Naive B cell (primary cell): ENCODE measurements at places on chromosomes 3 and 15.

DNA sequence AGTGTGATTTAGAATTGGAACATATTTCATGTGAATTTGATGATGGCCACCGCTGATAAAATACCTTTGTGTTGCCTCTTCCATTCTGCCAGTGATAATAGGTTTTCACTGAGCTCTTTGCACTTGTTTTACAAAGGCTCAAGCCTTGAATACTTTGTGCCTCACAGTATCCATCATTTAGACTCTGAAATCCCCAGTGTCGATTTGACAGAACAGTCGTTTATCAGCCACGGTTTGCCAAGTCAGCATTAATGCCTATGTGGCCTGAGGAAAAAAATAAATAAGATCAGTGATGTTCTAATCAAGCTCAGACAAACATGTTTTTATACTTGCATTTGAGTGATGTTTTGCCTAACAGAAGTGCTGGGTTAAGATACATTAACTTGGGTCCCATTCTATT lies 399.1 kb downstream of the RBMS3 start:
- no peak for DNase-seq

DNA sequence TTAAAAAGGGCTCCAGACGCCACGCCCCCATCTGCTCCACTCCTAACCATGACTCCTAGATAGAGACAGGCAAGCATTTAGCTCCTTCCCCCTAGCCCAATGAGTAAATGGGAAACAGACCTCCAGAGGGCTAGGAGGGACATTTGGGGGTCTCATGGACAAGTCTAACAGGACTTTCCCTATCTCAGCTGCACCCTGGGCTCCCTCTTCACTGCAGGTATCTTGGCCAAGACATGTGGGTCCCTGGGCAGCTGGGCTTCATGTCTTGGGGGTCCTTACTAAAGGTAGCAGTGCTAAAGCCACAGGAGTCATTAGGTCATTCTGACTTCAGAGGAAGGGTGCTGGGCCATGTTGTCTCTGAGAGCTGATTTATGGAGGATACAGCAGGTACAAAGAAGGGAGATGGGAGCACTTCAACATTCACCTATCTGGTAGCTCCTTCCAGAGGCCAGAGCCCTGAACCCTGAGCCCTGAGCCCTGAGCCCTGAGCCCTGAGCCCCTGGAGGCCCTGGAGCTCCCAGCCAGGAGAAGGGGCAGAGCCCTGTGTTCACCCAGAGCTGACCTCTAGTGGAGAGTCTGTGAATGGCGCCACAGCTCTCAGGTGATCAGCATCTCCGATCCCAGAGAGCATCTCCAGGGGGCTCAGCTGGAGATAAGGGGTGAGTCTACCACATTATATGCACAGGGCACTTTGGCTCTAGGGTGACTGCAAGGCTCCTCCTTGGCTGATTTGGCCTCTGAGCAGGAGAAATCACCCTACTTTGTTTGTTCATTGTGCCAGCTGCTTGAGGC lies 40.1 kb upstream of the EPHB1 start:
- no peak for DNase-seq

DNA sequence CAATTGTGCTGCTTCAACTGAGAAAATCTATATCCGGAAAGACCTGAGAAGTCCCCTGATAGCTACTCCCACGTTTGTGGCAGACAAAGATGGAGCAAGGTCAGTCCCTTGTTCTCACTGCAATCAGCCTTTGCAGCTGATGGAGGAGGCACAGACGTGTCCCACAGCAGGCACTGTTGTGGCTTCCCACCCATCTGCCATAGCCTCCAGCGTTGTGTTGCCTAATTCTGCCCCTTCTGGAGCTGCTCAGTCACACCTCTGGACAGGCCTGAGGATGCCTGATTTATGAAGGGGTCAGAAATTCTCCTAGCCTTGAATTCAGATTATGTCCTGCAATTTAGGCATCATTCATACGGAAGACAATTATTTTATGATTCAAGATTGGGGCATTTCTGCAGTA lies 41.9 kb downstream of the MRPS25 start:
- no peak for DNase-seq

DNA sequence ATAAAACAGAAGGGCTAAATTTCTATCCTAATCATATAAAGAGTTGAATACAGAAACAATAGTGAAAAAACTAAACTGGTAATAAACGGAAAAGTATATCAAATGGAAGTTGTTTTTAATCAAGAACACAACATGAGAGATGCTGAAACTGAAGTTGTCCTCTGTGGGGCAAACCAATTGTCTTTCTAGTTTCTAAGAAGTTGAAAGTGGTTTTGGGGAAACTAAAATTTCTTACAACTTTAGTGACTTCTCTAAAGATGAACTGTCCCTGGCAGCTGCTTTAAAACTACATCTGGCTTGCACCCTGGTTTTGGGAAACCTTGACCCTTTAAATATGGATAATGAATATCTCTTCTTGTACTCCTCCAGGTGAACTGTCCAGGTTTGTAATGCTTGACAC lies 155.6 kb downstream of the ADAM10 start:
- DNase-seq: no peak

DNA sequence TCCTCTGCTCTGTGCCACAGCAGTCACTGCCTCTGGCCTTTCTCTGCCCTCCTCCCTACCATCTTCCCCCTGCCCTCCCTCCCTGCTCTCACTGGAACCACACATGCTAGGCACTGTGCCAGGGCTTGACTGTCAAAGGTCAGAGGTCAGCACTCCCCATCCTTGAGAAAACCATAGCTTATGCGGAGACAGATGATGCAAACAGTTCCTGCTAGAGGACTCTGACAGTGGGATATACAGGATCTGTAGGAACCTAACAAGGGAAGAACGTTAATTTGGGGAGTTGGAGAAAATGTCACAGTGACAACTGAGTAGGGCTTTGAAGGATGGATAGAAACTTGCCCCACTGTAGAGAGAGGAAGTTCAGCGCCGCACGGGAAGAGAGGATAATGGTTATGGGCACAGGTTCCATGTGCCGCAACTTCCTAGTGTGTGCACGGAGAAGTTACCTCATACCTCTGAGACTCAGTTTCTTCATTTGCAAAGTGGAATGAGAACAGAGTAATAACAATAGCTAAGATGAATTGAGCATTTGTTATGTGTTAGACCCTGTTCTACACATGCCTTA lies 29.3 kb upstream of the XYLB start:
- no peak for DNase-seq

DNA sequence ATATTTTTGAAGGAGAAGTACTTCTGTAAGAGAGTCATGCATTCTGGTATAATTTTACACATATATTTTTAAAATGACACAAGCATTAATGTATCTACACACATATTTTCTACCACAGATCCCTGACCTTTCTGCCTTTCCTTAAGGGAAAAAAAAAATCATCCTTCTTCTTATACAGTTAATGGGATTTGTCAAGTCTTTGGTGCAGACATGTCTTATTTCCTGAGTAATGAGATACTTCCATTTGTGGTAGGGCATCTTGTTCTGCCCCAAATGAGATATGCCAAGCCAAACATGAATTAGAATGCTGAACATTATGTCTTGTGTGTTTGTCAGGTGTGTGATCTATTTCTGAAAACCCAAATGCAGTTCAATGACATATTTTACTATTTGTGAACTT lies 329.9 kb downstream of the RBMS3 start:
- DNase-seq: no peak

- DNase-seq: no peak
Measured at GRCh38 chr15:27491666-27492621, 521.0 kb downstream of the GABRG3 start.

DNA sequence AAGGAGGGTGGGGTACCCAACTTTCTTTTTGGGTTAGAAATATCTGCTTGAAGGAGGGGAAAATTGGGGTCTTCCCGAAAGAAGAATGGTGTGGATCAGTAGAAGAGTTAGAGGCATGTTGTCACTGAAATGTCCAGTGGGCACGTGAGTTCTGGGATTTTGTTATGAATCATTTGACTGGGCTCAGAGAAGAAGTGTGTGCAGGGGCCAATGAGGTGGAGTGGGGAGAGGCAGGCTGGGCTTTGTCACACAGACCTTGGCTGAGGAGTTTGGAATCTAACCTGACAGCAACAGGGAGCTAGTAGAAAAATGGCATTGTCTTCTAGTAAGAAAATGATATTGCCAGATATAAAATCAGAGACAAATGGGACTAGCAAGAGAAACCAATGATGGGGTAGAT lies 436.8 kb downstream of the MFSD1 start:
- DNase-seq: no peak

DNA sequence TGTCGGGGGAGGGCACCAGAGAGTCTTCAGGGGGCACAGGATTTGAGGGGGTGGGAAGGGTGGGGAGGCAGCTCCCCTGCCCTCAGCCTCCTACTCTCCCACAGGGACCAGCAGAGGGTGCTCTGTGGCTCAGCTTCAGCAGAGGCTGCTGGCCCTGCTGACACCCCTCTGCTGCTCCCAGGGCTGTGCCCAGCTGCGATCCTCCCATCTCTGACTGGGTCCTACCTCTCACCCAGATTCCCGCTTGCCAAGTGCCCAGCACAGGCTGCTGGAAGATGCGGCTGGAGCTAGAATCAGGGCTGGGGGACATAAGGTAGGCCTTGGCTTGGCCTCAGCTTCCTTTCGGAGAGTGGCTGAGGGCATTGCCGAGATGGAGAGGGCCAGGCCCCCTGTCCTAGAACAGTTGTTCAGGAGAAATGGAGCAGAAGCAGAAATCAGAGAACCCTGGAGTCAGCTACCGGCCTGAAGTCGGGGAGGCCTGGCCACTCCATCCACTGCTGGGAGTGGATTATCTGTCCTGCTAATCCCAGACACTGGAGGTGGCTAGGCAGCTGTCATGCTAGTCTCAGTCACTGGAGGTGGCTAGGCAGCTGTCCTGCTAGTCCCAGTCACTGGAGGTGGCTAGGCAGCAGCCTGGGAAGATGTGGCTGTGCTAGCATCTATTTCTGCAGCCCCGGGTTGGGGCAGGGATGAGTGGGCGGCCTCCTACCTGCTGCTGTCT lies 3.9 kb downstream of the GRM2 start:
- no peak for DNase-seq

DNA sequence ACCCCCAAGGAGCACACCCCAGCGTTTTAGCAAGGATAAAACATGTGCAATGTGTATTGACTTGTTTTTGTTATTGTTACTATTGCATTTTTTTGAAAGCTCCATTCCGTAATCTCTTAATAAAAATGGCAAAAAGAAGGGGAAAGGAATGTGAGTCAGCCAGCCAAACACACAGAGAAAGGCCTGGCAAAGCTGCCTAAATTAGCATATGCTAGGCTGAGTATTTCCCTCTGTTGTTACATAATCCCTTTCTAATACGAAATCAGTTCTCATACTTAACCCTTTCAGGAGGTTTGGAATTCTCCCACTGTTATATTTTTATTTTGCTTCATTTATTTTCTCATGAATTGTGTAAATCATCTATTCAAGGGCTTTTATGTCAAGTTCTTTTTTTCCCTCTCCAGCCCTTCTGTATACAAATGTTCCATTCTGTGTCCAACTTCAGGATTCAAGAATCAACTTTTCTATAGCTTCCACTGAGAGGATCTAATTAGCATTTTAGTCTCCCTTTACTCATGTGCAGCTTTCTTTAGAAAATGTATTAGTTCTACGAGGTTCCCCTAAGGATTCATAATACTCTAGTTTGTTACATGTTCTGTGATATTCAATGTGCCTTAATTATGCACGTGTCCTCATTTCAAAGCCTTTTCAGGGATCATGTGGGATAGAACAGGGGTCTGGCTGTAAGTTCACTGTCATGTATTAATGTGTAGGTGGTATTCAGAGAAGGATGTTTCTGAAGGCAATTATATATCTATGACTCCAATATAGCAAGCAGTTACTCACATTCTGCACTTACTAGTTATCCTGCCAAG lies 9.2 kb downstream of the CADM2 start:
- no peak for DNase-seq

DNA sequence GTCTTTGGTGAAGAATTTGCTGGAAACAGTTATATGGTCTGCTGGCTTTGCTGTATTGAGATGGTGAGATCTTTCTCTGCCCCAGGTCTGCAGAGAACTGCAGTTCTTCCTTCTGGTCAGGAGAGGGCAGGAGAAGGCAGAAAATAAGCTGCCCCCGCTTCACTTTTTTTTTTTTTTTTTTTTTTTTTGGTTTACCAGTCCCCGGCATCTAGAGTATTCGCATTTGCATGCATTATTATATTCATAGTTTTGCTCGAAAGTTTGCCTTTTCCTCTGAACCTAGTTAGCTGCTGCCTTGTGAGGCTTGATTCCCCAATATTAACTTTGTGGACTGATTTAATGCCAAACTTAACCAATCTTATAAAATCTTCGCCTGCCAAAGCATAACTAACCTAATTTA lies 10.6 kb upstream of the PARL start:
- peak; percentile 55 for DNase-seq

DNA sequence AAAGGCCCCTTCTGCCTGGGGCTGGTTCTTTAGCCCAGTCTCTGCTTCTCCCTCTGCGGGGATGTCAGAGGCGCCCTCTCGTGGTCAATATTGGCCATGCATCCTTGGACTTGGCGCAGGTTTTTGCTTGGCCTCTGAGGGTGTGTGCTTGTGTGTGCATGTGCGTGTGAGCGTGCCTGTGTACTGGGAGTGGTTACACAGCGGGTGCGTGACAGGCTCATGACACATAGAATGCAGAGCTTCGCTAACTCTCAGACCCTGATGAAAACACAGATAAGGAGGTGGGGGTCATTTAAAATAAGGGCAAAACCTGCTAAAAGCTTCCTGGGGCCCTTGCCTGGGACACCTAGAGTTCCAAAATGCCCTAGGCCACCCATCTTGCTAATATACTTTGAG lies 160.9 kb downstream of the SMAD6 start:
- DNase-seq: peak; percentile 82

GRCh38 chr3:53130179-53131061 lies at the start of gene RFT1:
Gene RFT1, minus strand, starts transcription at chr3:53130435. Its CDS starts 35 bp downstream, at chr3:53130400.
- peak; percentile 95 for DNase-seq

DNA sequence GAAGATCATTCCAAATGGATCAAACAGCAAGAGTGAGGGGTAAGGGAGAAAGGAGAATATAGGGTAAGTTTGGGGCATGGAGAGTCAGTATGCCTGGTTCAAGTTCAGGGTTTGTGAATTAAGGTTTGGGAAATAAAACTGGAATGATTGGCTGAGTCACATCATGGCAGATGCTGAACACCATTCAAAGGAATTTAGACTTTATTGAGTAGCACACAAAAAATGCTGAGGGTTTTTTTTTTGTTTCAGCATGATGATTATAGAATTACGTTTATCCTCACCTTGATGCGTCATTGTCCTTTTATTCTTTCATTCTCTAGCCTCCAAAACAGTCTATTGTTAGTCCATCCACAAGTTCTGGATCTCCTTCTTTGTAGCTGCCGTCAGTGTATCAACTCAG lies 220.0 kb upstream of the UMPS start:
- DNase-seq: no peak

DNA sequence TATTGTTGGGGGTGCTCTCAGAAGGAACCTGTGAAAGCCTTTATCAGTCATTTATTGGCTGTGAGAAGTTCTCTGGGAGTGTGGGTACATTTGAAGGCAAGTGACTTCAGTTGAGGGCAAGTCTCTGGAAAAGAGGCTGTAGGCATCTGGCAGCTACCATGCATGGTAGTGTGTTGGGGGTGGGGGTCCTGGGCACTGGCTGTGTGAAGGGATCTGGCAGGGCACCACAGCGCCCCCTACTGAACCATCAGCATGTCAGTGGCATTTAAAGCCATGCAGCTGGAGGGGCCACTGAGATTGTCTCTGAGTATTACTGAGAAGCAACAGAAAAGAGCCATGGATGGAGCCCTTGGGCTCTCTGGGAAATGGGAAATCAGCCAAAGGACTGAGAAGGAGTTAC lies 30.6 kb downstream of the CRTAP start:
- DNase-seq: no peak
